Kidney tubule cell (primary cell): ENCODE measurements at places on chromosomes 7 and 10.
A peak's percentile ranks its signal among the peaks of the same experiment; 100 is the strongest.

DNA sequence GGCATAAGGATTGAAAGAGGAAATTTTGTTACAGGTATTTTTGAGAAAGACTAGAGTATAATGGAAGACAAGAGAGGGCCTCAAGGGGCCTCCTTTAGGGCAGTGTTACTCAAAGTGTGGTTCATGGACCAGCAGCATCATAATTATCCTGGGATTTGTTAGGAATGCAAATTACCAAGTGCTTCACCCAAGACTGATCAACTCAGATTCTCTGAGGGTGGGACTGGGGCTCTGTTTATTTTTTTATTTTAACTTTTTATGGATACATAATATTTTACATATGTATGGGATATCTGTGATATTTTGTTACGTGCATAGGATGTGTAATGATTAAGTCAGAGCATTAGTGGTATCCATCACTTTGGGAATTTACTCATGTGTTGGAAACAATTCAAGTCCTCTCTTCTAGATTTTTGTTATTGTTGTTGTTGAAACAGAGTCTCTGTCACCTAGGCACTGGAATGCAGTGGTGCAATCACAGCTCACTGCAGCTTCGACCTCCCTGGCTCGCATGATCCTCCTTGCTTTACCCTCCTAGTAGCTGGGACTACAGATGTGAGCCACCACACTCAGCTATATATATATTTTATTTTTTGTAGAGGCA, 2.2 kb upstream of the KCTD7 start:
- DNase-seq, result no peak

DNA sequence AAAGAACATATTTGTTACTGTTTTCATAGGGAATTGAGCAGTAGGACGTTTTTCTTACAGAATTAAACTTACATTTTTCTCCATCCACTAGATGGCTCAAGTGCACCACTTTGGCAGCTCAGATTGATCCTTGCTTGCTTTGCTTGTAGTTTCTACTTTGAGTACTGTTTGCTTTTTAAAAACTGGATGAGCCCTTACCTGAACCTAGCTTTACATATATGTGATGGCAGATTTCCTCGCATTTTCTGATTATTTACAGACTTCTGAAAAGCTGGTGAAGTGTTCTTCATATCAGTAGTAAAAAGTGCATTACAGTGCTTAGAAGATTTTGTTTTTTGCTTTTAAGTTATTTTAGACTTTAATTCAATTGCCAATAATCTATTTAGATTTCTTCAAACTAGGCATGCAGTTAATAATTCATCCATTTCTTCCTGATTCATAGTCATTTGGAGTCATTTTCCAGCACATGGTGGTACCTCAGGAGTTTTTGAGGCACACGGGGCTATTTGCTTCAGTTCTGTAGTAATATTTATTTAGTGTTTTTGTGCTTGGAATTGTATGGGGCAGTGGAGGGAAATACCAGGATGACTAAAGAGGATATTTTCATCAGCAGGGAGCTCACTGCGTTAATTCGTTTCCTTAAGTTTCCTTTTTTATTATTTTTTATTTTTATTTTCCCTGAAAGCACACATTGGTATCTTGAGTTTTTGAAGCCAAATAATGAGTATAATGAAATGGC, 57.3 kb downstream of the MAPK8 start:
- DNase-seq, result peak; percentile 80

DNA sequence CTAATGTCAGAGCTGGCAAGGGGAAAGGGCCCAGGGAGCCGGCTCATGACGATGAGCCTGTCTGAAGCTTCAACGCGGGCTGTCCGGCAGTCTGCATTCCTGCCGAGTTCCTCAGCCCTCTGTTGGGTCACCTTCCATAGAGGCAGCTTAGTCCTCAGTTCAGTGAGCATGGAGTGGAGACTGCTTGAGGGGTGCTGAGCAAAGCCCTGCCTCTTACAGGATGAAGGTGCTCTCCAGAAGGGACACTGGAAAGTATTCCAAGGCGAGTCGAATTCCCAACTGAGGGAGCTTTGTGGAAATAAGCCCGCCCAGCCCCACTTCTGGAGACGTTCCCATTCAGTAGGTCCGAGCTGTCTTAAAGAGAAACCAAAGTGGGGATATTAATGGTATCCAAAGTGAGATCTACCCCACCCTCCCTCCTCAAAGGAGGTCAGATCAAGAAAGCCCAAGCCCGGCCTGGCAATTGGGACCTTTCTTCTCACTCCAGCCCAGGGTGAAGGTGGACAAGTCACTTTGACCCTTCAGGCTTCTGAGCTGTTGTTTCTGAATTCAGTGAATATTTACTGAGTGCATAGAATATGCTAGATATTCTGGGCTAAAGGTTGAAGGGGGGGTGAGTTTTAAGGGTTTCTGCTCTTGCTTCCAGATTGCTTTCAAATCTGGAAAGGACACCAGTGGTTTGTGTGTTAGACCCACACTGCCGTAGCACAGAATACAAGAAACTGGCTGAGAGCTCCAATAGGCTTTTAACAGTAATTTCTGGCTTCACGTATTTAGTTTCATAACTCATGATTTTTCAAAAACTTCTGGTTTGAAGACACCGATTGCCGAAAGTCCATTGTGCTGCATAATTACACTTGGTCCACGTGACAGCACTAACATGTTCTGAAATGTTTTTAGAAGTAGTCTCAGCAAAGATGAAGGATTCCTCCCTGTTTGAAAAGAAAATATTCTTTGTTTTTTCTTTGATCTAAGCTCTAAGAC, 3.5 kb downstream of the EGFR start:
- DNase-seq, result peak; percentile 73

GRCh38 chr10:114073395-114074186, 29.9 kb downstream of the ADRB1 start:
- no peak for DNase-seq

- DNase-seq, result peak; percentile 84
Observed at GRCh38 chr10:75137533-75138438, 26.3 kb downstream of the SAMD8 start.

DNA sequence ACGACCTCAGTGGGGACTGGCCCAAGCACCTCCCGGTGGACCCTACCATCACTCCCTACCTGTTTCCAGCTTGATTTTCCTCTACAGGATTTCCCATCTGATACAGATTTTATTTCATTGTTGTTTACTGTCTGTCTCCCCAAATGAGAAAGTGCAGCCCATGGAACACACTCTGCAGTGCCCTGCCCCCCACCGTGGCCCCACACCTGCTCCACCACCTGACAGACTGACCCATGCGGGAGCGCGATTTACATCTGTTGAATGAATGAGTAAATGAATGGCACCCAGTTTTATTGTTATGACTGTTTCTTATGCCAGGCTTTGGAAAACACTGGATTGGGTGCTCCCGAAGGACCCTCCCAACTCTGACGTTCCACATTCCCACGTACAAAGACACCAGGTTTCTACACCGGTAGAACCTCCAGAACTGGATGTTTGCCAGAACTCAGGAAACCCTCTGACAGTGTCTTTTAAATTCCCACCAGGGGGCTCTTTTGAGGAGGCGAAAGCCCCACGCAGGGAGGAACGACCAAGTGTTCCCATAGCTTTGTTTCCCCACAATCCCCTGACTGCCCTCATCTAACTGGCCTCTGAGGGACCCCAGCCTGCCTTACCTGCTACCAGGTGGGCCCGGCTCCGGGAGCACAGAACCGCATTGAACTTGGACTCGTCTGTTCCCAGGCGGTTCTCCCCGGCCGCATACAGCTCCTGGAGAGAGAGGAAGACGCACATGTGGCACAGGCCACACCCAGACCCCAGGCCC, 29.0 kb downstream of the PLAC9 start:
- DNase-seq, result no peak

GRCh38 chr10:79239275-79239779, 107.9 kb upstream of the PPIF start:
- peak; percentile 74 for DNase-seq

GRCh38 chr10:126062131-126063032, 166.0 kb downstream of the FANK1 start:
- peak; percentile 100 for DNase-seq

GRCh38 chr7:43139137-43139536, 26.7 kb downstream of the HECW1 start:
- DNase-seq, result no peak

DNA sequence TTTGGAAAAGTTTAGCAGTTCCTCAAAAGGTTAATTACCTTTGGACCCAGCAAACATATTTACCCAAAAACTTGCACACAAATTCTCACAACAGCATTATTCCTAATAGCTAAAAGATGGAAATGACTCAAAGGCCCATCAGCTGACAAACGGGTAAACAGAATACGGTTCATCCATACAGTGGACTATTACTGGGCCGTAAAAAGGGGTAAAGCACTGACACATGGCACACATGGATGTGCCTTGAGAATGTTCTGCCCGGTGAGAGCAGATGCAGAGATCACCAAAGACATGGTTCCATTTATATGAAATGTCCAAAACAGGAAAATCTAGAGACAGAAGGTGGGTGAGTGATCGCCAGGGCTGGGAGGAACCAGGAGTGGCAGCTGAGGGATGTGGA, 95.2 kb upstream of the DNAJB6 start:
- DNase-seq, result no peak

DNA sequence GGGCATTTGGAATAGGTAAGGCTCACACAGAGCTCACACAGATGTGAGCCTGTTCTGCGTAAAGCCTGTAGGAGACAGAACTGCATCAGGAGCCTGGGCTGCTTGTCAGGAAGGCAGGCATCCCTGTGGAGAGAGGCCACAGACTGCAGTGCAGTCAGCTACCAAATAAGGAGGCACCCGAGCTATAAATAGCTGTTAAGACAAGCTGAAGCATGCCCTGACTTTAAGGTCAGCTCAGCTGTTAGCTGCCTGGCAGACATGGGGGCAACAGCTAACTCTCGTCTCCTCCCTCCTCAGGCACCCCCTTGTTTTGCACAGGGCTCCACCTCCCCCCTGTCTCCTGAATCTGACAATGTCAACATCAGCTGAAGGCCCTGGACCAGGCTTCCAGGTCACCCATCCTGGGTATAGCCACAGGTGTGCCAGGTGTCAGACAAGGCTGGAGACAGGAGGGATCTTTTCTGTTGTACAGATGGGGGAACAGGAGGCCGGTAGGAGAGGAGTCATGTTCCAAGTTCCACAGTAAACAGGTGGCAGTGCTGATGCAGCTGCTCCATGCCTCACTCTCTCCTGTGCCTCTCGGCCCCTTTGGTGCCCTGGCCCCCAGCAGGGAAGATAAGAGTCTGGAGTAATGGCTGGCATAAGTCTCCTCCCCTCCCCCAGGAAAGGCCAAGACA, 27.6 kb upstream of the MKRN1 start:
- no peak for DNase-seq

GRCh38 chr10:100976906-100977305, 7.6 kb downstream of the SEMA4G start:
- no peak for DNase-seq

DNA sequence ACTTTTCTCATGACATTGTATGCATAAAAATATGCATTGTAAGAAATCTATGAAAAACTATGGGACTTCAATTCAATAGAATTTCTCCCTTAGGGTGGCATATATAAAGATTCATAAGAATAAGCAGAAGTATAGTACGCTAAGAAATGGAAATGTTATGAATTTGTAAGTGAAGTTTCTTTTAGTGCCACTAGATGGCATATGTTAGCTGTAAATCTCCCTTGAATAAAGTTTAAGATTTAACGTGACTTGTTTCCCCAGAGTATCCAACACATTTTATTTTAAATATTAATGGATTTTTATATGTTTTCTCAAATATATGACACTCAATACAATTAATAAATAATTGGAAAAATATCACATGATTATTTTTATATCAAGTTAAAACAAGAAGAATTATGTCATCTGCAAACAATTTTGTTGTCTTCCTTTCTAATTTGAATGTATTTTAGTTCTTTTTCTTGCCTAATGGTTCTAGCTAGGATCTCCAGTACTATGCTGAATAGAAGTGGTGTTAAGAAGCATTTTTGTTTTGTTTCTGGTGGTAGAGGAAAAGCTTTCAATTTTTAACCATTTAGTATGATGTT, 287.2 kb downstream of the HGF start:
- DNase-seq, result peak; percentile 35

GRCh38 chr7:42198974-42199668, 37.9 kb downstream of the GLI3 start:
- DNase-seq, result no peak

DNA sequence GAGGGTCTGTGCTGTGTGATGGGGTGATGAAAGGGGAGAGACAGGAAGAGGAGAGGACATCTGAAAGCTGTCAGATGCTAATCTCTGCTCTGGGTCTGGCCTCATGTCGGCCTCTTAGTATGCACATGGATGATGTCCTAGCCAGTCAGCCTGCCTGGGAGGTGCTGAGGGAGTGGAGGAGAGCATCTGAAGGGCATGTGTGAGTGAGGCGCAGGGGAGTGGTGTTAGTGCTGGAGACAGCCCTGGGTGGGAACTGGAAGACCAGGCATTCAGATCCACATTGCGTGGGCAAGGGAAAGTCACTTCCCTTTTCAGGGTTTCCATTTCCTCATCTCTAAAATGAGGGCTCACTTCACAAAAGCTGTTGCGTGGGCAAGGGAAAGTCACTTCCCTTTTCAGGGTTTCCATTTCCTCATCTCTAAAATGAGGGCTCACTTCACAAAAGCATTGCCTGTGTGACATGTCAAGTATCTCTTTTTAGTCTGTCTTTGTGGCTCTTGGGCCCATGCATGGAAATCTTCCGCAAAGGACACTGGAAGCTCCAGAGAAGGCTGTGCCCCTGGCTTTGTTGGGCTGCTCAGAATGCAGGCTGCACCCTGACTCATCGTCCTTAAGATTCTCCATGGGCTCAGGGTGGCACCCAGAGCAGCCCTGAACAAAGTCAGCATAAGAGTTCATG, 10.0 kb downstream of the SFTPD start:
- DNase-seq, result no peak

DNA sequence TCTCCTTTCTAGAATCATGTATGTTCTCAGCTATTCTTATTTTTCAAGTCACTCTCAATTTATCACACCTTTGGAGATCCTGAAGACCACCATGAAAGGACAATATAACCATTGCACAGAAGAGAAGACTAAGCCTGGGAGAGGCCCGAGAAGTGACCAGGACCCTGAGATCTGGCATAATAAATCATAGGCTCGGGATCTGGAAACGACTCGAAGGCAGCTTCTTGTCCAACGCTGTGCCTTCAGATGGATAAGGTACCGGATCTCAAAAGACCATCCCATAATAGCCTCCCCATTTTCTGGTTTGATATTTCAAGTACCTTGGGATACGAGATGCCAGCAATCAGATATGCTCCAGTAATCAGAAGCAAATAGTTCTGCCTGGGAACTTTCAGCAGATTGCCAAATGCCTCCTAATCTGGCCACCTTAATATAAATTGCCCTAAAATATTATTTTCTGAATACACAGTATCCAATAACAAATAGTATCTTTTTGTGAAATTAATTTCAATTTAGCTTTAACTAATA, 179.2 kb upstream of the ZMIZ1 start:
- DNase-seq, result no peak

- DNase-seq, result no peak
Observed at GRCh38 chr10:130627346-130628045, 491.3 kb downstream of the GLRX3 start.
